ENCODE measurements at places on chromosomes 16 and 17.

DNA sequence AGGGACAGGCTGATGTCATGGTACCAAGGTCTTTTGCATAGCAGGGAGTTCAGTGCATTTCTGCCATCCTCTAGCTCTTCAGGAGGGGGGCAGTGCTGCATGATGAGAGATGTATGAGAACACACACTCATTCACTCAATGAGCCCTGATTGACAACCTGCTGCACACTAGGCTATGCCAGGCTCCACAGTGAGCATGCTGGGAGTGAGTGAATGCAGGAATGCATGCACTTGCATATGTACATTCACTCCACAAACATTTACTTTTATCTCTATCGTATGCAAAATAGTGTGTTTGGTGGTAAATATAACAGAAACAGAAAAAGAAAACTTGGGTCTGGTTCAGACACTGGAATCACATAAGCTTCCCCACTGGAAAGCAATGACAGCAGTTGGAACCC is 374.1 kb upstream of the C16orf82 start:
- DNase-seq: no peak

DNA sequence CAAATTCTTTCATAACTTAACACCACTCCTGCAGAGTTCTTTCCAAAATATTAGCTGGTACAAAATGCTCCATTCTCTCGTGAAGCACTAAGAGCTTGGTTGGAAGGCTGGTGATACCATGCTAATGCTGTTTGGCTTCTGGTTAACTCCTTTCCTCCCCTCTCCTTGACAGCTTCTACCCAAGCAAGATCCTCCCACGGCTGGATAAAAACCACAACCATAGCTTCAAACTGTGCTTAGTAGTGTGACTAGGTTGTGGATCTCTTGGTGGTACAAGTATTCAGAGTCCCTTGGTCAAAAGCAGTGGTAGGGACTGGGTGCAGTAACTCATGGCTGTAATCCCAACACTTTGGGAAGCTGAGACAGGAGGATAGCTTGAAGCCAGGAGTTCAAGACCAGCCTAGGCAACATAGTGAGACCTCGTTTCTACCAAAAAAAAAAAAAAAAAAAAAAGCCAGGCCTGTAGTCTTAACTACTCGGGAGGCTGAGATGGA is 2.3 kb downstream of the PHAF1 start:
- no peak for DNase-seq

- DNase-seq: peak; percentile 57
Measured at GRCh38 chr17:43676471-43676870, 14.7 kb upstream of the MEOX1 start.

DNA sequence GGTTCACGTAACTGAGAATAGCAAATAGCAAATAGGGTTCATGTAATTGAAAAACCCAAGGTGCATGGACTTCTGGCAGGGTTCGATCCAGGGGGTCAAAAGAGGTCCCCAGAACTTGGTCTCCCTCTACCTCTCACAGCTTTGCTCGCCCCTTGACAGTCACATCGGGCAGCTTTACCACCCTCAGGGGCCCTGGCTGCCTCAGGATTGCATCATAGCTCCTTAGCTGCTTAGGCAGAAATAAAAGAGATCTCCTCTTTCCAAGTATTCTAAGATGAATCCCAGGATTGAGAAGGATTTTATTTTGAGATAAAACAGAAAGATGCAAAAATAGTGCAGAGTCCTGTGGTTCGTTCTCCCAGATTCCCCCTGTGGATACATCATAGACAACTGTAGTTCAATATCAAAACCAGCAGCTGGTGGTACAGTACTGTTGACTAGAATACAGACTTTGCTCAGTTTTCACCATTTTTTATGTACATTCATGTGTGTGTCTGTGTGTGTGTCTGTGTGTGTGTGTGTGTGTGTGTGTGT is 12.8 kb downstream of the ADGRG3 start:
- no peak for DNase-seq

GRCh38 chr16:31710134-31710533 is 163.5 kb upstream of the ZNF267 start:
- DNase-seq: no peak

DNA sequence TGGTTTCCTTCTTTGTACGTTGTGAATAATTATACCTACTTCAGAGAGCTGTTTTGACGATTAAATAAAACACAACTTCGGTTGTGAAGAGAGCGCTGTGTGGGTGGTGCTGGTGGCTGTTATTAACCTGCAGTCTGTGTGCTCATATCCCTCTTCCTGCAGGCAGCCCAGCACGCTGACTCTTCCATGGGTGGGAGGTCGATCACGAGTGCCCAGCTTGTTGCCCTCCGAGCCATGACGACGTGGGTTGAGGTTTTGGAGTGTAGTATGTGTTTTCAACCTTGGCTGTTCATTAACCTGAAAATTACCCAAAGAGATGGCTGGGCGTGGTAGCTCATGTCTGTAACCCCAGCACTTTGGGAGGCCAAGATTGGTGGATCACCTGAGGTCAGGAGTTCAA is 11.3 kb upstream of the GCSH start:
- DNase-seq: peak; percentile 92

DNA sequence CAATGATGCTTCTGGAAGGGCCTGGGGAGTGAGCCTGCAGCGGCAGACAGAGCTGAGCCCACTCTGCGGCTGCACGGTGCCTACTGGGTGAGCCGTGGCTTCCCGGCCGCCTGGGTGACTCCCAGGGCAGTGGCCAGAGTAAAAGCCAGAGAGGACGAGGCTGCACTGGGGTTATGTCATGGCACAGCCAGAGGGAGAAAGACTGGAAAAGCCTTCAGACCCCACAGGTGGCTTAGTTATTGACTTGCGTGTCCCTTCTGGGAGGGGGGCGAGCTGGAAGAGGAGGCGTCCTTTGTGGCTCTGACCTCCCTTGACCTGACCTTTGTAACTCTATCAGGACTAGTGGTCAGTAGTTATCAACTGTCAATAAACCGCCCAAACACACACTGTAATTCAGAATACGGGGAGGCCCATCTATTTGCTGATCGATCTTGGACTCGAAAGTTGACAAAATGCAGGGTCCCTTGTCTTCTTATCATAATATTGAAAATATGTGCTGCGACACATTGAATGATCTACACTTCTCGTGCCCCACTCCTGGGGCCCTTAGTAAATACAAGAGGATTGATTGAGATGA is 385.9 kb upstream of the ZFHX3 start:
- no peak for DNase-seq

DNA sequence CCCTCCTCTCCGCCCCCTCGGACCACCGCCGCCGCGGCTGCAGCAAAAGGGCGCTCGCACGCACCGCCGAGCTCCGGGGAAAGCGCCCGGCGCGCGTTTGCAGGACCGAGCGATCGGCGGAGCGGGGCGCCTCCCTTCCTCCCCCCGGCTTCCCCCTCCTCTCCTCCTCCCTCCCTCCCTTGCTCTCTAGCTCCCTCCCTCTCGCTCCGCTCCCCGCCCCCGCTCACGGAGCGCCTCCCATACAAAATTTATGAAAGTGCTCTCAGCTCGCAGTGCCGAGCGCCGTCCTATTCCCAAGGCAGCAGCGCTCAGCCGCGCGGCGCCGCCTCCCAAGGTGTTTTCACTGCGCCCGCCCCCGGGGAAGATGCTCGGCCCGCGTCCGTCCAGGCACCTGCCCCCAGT is at the start of gene RTN4RL1:
Gene RTN4RL1 (minus strand): TSS at position 115 of the 402 bp plus-strand sequence. CDS start 469 bp downstream, outside the sequence.
- DNase-seq: peak; percentile 39

DNA sequence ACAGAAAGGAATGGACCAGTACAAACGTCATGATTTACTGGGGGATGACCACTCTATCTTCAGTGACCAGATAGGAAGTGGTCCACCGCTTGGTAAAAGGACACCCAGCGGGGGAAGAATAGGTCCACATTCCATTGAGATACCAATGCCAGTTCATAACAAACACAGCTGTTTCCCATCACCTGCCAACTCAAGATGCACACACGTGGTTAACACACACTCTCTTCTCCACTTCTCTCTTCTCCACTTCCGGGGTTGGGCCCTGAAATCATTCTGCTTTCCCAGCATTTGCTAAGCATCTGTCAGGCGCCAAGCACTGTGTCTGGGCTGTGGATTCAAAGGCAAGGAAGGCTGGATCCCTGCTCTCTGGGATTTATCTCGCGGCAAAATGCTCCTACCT is 175.5 kb downstream of the SLC39A11 start:
- DNase-seq: no peak

- no peak for DNase-seq
Measured at GRCh38 chr17:13572581-13572980, 29.1 kb downstream of the HS3ST3A1 start.

- DNase-seq: no peak
Measured at GRCh38 chr17:41973408-41973811, 6.8 kb downstream of the CNP start.

GRCh38 chr16:17983847-17984639 is 352.5 kb downstream of the NPIPA8 start:
- DNase-seq: no peak

DNA sequence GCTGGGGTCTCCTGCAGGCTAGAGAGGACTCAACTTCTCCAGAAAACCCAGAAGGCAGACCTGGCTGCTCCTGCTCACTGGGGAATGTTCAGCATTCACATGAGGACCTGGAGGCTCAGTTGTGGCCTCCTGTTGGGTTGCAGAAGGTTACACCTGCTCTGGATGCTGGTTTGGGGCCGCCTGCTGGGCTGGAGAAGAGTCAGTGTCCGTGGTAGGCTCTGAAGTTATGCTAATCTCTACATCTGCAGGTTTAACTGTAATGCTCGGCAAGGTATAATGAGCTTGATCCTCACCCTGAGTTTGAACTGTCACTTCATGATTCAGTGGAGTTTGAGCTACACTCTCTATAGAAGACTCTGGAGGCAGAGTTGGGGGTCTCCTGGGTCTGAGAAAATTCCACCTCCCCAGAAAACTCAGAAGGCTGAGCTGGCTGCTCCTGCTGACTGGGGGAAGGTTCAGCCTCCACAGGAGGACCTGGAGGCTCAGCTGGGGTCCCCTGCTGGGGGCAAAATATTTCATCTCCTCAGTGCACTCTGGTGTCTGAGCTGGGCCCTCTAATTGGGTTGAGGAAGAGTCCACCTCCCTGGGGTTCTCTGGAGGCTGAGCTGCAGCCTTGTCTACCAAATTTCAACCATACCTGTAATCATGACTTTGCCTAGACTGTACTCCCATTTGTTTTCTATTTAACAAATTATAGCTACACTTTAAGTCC is 23.5 kb downstream of the RDM1 start:
- no peak for DNase-seq

- DNase-seq: no peak
Measured at GRCh38 chr16:50834701-50835100, 92.8 kb downstream of the CYLD start.

DNA sequence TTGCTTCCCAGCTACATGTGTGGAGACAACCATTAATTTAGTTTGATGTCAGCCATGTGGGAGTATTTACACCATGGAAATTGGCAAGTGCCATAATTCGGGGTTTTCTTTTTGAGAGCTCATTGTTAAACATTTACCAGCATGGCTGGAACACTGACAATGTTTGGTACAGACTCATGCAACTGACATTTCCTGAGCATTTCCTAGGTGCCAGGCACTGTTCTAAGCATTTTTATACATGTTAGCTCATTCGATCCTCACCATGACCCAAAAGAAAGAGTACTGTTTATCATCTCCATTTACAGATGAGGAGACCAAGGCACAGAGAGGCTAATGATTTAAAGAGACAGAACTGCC is 86.9 kb downstream of the FOXL1 start:
- peak; percentile 97 for DNase-seq

DNA sequence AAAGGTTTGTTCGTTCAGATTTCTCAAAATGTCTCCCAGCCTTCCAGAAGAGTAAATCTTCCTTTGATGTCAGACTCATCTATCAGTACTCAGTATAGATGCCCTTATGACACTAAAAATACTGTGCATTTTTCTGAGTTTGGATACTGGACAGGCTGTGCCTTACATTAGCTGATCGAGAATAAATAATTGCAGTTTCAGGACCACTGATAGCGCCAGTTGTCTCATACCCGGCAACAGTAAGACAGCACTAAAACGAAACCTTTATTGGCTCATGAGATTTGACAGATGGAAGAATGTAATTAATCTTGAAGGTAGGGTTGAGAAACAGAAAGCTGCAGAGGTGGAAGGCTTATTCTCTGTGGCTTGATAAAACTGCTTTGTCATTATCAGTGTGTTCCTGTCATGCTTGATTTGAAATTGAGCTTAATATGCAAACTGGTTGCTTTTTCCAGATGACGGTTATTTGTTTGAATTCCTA is 1.2 kb downstream of the ATP6V0A1 start:
- DNase-seq: peak; percentile 53

DNA sequence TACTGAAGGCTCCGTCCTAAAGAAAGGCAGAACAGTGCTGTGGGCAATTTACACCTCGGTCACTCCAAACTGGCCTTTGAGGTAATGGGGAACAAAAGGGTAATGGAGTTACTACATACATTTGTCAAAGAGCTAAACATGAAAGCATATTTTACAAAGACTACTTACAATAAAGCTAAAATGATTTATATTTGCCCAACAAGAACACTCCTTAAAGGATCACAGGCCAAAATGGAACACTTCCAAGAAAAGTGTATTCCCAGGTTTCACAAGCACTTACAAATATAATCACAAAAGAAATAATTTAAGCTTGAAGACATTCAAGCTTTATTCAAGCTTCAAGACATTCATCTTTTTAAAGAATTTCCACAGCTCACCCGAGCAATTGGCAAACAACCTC is 29.3 kb downstream of the C17orf67 start:
- no peak for DNase-seq

DNA sequence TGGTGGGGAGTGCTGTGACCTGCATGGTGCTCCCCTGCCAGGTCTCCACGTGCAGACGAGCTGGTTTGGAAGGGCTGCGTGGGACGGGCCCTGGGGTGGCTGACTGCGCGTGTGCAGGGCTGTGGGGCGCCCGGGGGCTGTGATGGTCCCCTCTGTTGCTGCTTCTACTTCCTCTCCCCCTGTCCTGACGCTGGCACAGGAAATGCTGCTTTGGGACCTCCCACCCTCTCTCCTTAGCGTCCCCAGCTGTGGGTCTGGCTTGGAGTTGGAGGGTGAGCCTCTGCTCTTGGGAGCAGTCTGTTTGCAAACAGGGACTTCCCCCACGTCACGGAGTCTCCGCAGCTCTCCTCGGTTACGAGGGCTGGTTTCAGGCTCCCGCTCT is 35.2 kb downstream of the TSC2 start:
- no peak for DNase-seq

- no peak for DNase-seq
Measured at GRCh38 chr16:11320170-11320569, 25.1 kb upstream of the RMI2 start.

DNA sequence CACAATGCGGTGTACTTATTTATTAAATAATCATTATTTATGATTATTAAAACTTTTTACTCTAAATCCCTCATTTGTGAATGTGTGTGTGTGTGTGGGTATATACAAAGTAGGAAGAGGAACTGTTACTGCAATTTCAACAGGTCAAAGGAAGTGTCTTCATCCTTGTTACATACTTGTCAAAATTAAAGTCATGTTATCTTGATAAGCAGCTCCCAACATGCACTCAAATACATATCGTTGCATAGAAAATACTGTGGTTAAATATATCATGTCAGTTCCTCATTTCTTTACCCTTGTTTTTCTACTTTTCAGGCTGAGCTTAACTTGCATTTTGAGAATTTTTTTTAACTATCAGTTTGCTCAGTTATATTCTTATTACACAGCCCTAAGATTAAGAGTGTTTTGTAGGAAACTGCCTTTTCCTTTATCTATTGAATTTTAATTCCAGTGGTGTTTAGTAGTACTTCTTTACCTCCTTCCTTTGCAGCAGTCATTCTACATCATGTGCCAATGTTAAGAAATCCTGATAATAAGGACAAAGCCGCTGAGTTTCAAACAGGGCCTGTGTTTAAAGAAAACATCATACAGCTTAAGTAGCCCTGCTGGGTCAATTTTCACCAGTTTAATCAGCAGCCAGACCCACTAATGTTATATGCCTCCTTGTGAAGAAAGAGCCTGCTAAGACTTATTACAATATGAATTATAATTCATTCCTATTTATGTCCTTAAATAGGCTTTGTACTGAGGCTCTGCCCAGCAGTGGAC is 7.2 kb downstream of the EFCAB5 start:
- no peak for DNase-seq

Measured in kidney tubule cell (primary cell).